ENCODE measurements at places on chromosomes 6 and 20.
A peak's percentile ranks its signal among the peaks of the same experiment; 100 is the strongest.

GRCh38 chr20:39935901-39936300 lies 753.1 kb downstream of the MAFB start:
- no peak for ATAC-seq

GRCh38 chr6:21398741-21399325 lies 194.7 kb upstream of the SOX4 start:
- ATAC-seq: no peak

DNA sequence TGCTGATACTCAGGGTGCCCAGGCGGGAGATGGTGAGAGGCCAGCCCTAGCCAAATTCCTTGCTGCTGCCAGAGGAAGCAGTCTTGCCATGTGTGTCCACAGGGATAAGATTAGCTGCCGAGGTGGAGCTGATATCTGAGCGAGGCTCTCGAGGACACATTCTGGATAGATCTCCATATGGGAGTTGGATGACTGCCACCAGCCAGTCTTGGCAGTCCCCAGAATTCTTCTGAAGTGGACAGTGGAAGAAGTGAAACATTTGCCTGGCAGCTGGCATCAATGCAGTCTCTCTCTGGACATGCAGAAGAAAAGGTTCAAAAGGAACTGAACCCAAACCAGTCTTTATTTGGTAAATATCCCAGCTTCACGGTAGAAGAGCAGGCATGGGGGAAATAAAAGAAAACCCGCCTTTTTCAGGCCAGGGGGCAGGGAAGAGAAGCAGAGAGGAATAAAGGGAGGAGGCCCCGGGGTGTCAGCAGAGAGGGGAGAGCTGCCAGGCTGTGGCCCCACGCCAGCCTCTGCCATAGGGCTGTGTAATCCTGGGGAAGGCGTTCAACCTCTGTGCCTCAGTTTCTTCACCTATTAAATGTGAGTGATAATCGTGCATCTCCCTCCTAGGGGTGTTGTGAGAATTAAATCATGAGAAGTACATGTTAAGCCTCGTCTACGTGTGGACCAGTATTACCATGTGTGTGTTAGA lies 3.7 kb upstream of the FUCA2 start:
- no peak for ATAC-seq

DNA sequence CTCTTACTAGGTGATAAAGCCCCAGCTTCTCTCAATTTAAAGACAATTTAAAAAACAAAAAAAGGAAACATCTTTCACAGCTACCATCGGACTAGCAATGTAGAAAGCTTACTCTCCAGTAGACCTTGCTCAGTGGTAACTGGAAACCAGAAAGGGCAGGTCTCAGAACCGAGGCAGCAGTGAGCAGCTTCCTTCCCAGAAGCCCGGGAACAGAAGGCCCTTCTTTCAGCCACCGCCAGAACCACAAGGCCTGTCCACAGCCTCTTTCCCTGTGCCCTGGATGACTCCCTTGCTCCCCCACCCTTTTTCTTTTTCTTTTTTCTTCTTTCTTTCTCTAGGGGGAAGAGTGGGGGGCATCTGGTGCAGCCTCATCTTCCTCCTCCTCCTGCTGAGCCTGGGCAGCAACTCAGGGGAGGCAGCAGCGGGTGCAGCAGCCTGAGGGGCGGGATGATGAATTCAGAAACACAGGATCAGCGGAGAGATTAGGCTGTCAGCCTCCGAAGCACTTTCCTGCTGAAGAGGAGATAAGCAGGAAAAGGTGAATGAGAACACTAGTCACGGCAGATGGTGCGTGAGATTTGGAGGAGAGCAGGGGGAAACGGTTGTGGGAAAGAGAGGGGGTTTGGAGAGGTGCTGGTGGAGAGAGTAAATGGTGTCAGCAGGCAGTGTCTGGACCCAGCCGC lies 158.5 kb downstream of the ID4 start:
- ATAC-seq: no peak

GRCh38 chr6:164086076-164086887 lies 671.8 kb downstream of the QKI start:
- ATAC-seq: no peak

GRCh38 chr6:166512567-166512966 lies 73.9 kb downstream of the RAMACL start:
- peak; percentile 80 for ATAC-seq
